ENCODE measurements at places on chromosomes 1 and 21.

- no peak for DNase-seq
Observed at GRCh38 chr1:165383599-165384405, 27.3 kb upstream of the LMX1A start.

DNA sequence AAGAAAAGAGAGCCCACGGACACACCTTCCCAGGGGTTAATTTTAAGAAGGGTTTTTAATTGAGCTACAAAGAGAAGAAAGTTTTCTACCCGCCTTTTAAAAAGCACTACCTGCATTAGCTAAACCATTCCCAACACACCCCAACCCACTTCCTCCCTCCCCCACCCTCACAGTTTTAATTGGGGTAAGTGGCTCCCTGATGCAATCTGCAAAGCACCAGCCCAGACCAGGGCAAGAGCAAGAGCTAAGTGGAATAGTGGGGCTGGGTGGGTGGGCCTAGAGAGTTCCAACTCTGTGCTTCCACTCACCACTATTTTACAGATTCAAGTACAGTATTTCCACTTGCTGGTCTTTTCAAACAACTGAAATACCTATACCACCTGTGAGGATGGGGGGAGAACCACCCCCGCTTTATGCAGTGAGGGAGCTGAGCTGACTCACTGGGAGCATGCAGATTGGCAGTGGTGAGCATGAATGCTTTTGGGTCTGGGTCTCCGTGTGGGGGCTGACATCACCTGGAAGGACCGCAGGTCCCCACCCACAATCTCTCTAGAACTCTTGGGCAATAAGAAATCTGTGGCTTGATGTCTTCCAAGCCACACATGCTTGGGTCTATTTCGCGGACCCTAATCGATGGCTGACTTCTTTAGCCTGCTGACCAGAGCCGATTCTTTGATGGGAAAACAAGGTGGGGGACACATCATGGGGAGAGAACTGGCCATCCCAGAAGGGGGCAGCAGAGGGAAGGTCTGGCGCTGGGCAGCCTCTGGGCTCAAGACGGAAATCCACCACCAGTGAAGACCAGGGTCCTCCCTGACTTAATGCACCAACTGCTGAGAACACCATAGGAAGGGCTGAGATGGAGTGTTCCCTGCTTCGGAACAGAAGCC lies 95.5 kb downstream of the SSBP3 start:
- no peak for DNase-seq

DNA sequence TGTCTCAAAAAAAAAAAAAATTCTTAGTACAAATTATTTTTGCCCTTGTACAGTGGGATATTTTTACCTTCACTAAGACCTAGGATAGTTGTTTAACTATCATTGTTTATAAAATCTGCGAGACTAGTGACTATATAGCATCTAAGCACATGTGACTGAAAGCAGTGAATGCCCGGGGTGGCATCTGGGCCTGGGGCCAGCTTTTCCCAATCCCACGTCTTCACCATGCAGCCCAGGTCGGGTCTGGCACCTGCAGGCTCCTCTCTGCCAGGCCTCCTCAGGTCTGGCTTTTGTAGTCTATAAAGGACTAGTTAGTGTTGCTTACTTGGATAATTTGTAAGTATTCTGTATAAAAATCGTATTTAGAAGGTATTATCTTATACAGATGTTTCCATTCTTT lies 40.8 kb downstream of the CBS start:
- no peak for DNase-seq

DNA sequence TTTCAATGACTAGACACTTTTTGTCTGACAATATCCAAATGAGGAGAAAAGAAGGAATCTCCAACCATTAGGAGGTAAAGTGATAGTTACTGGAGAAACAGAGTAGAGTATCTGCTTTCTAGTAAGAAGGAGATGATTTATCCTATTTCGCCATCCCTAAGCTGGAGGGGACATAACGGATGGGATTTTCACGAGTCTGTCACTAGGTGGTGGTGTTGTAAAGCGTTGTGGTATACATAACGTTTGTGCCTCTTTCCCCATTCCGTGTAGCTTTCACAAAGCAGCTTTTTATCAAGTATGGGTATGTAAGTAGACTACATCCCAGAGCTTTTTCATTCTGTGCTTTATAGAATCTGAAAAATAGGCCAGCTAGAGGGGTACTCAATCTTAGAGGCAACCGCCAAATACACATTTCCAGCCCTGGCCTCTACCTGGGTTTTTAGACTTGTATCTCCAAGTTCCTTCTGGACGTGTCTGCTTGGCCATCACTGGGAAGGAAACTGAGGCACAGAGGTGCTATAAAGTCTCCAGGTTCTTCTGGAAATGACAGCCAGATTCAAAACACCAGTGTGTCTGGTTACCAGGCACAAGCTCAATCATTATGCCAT lies 33.3 kb upstream of the FAM3B start:
- DNase-seq: peak; percentile 67

GRCh38 chr21:43808832-43809251 lies 19.5 kb downstream of the RRP1 start:
- no peak for DNase-seq
